ENCODE measurements at places on chromosomes 4 and X.

DNA sequence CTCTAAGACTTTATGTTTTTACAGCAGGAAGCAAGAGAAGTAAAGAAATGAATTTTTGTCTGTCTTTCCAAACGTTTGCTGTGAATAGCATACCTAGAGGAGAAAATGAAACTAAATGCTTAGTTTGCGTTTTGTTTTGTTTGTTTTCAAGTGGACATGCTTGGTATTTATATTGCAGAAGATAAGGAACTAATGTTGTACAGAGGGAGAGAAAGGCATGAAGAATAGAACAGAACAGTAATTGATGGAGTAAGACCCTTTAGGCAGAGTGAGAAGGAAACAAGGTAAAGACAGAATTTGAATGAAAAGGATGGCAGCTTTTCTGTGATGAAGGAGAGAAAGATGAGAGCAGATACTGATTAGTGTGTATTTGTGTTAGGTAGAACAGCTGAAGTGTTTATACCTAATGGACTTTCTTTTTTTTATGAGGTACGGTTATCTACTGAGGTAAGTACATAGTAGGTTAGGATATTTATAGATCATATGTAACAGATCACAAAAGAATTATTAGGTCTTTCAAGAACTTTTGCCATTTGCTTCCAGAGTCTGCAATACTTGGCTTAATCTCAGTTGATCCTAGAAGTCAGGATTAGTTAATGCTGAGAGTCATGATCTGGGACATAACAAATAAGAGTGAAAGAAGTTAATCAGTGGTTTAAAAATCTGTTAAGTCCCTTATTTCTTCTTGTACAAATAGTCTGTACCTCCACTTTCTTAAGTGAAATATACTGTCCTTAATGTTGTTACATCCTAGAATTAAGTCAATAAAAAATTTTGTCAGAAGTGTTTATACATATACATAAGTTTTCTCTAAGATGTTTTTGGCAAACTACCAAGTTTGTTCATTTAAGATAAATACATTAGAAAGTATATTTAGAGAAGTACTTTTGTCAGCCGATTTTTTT is 36.8 kb downstream of the FABP2 start:
- no peak for DNase-seq

DNA sequence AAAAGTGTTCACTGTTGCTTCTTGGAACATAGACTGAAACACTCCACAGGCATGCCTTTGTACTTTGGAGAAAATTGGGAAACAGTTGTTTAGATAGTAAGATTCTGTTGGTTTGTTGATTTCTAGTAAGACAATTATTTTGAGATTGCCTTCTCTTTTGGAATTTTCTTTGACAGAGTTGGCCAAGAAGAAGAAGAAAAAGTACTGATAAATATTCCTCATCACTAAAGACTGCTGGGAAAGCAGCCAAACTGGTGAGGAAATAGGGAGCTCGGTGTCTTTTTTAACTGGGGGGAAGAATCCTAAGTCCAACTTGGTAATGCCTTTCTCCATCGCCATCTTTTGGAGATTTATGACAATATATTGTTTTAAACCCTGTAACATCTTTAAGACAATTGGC is 370.7 kb downstream of the GPAT3 start:
- DNase-seq = no peak

DNA sequence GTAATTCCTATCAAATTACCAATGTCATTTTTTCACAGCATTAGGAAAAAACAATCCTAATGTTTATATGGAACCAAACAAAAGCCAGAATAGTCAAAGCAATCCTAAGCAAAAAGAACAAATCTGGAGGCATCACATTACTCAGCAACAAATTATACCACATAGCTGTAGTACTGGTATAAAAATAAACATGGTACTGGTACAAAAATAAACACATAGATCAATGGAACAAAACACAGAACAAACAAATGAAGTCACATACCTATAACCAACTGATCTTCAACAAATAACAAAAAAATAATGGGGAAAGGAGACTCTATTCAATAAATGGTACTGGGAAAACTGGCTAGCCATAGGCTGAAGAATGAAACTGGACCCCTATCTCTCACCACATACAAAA is 37.4 kb downstream of the PPA2 start:
- DNase-seq = no peak

GRCh38 chr4:185243879-185244278 is 34.5 kb downstream of the SNX25 start:
- no peak for DNase-seq

GRCh38 chrX:140273921-140274320 is 230.9 kb downstream of the SOX3 start:
- no peak for DNase-seq

- DNase-seq = no peak
Observed at GRCh38 chr4:38788317-38788716, 5.5 kb upstream of the TLR10 start.

DNA sequence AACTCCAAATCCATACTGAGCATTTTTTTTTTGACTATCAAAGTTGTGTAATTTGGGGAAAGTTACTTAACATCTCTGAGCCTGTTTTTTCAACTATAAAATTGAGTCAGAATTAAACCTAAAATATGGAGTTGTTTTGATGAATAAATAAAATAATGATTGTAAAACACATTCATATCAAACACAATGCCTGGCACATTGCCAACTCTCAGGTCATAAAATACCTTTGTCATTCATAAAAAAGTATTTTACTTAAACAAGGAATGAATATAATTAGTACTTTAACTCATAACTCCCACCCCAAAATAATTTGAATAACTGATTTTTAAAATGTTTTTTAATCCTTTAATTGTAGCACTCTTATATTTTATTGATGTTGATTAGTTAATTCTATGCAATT is 3.8 kb upstream of the GPR174 start:
- DNase-seq = no peak

GRCh38 chrX:47743504-47743903 is 84.5 kb upstream of the UXT start:
- DNase-seq = no peak

DNA sequence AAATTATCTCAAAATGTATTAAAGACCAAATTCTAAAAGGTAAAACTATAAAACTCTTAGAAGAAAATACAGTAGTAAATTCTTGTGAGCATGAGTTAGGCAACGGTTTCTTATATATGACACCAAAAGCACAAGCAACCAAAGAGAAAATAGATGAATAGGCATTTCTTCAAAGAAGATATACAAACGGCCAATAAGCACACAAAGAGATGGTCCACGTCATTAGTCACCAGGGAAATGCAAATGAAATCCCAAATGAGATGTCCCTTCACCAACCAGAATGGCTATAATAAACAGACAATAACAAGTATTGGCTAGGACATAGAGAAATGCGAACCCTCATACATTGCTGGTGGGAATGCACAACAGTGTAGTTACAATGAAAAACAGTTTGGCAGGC is 44.6 kb downstream of the RAB33A start:
- no peak for DNase-seq

- DNase-seq = no peak
Observed at GRCh38 chr4:64642936-64643335, 233.7 kb upstream of the TECRL start.

- DNase-seq = no peak
Observed at GRCh38 chr4:140523370-140523856, 555 bp upstream of the ELMOD2 start.

- DNase-seq = no peak
Observed at GRCh38 chrX:132017431-132018185, 5.5 kb upstream of the STK26 start.

DNA sequence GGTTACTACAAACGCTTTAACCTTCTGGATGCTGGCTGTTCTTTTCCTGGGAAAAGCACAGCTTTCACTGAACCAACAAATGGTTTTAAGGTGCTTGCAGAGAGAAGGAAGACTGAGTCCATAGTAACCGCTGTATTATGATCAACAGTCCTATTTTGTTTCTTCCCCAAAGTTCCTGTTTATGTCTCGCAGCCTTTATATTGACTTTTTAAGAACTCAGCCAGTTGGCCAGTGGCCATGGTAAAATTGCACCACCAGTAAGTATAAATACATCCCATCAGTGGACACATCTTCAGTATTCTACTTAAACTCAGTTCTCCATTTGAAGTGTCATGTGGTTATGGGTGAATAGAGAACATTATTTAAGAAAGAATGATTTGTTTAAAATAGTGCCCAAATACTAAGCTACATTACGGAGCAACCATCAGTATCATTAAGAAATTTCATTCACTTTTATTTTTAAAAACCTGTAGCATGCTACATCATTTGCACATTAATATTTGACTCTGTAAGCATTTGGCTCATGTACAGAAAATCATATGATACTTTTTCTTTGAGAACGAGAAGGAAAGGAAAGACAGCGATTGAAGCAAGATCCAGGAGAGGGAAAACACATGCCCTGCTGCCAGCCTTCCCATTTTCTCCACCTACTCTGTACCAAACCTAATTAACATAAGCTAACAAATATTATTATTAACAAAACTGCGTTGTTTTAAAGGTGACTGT is 287.0 kb downstream of the ARHGAP24 start:
- no peak for DNase-seq

GRCh38 chr4:54784161-54784671 is 126.5 kb downstream of the KIT start:
- DNase-seq = peak; percentile 89

GRCh38 chr4:23931489-23931830 is 41.6 kb upstream of the PPARGC1A start:
- no peak for DNase-seq

- DNase-seq = no peak
Observed at GRCh38 chrX:17535229-17535628, 160.2 kb downstream of the NHS start.

DNA sequence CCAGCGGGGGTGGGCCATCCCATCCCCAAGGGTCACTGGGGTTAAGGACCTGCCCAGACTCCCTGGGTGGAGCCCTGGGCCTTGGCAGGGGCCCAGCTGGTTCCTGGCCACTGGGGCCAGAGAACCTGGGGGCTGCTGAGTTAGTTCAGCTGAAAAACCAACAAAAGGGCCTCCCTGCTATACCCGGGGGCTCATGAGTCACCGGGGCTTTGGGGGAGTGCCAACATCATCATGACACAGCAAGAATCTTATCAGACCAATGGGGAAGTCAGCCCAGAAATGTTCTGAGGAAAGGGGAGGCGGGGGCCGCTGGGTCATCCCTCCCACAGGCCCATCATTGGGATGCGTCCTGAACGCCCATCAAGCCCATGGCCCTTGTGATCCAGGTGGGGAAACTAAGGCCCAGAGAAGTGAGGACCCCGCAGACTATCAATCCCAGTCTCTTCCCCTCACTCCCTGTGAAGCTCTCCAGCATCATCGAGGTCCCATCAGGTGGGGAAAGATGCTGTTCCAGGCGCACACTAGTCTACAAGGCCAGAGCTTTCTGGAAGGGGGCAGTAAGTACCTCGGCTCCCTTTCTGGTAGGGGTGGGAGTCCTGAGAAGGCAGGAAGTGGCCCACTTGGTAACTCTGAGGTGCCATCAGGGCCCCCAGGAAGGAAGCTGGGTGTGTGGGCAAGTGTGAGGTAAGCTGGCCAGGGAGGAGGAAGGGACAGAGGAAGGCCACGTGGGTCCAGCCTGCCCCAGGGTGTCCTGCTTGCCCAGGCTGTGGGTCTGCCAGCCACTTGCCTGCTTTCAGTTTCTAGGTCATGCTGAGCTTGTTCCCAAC is 4.5 kb downstream of the G6PD start:
- peak; percentile 67 for DNase-seq

- peak; percentile 55 for DNase-seq
Observed at GRCh38 chr4:159401791-159402380, 299.0 kb downstream of the RAPGEF2 start.

GRCh38 chr4:97394653-97395052 is 748.6 kb downstream of the STPG2 start:
- DNase-seq = no peak

DNA sequence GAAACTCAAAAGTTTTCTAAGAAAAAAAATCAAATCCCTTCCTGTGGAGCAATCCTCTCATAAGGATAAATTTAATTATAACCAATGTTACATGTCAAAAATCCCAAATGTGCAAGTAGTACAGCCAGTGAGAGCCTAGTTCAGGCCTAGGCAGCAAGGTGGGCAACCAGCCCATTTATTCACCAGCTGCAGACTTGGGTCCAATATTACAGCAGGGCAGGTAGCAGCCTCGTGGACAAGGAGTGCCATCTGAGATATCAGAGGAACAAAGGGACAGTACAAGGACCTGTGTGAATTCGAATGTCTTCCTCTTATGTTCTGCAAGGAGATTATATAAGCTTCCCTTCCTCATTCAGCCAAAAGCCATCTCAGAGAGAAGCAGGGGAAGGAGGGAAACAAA is 6.6 kb downstream of the HELQ start:
- DNase-seq = no peak

DNA sequence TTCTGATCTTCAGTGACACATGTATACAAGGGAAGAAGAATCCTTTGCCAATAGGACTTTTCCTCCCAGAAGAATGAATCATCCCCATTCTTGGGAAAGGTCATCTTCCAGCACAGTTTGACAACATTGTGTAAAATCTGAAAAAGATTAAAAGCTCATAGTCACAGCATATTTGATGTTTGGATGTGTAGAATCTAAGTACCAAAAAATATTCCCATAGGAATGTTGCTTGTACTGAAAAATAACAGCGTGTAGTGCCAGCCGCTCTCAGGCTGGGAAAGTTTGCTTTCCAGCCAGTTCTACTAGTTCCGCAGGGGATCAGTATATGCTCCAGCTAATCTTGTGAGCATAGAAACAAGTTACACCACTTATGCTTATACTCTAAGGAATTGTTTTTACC is 74.7 kb upstream of the IL13RA1 start:
- DNase-seq = no peak

GRCh38 chrX:43718956-43719355 is 62.9 kb downstream of the MAOA start:
- no peak for DNase-seq

DNA sequence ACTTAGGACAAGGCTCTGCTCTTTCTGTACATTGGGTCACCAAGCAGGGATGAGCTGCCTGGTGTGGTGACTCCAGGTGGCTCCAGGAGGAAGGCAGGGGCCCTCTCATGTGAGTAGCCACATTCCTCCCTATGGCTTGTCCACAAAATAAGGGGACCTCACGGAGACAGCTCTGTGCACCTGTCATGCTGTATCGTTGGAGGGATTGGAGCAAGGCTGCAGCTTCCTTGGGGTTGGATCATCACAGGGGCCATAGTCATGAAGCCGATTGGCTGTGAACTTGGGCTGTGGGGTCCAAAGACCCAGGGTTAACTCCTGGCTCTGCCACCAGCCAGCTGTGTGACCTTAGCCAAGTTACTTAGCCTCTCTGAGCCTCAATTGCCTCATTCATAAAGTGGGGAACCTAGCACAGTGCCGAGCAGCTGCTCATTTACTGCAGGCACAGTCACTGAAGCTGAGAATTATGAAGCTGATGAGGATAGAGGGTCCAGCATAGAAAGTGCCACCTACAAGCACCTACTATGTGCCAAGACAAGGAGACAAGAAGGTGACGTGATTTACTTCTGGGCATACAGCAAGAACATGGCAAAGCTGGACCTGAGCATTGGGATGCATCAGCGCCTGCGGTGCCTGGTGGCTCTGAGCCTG is 11.8 kb upstream of the KIAA0232 start:
- DNase-seq = no peak

GRCh38 chr4:180950377-180950776 is 1292.8 kb upstream of the TENM3 start:
- no peak for DNase-seq

GRCh38 chr4:73448448-73449203 is 12.6 kb downstream of the AFP start:
- DNase-seq = no peak

GRCh38 chr4:89275587-89275986 is 32.0 kb downstream of the GPRIN3 start:
- DNase-seq = no peak

All from HFF-Myc (cell line).